NCI-H1417 (cell line): ENCODE measurements at places on chromosomes 12 and 14.
A peak's percentile ranks its signal among the peaks of the same experiment; 100 is the strongest.

DNA sequence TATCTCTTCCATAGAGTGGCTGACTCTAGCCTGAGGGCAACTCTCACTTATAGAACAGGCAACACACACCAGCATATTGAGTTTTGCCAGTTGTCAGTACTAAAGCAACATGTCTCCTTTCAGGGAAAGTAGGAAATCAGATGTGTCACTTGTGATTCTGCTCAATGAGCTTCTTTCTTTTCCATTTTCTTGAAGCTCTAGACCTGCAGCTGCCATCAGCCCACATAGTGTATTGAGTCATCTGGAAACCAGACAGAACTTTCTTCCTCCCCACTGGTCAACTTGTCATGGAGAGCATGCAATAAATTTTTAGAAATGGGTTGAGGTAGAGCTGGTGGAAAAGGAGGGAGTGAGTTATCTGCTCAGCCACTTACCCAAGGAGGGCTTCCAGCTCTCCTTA lies 209.0 kb upstream of the PLEKHG7 start:
- no peak for DNase-seq

DNA sequence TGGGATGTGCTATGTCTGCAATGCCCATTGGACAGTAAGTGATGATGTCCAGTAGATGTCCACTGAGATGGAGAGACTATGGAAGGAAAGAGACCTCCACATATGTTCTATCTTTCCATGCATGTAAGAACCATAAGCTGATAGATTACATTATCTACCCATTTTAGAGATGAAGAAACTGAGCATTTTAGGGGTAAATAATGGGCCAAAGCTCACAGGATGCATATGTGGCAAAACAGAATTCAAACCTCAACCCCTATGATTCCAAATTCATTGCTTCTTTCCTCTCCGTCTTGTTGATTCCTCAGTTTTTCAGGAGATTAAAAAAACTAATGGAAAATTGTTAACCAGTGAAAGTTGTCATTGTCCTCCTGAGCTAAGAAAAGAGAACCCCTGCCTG lies 200.7 kb upstream of the PWP1 start:
- no peak for DNase-seq

GRCh38 chr12:54479421-54479820 lies 6.0 kb upstream of the GTSF1 start:
- no peak for DNase-seq

GRCh38 chr14:99125616-99126431 lies 146.2 kb downstream of the BCL11B start:
- DNase-seq = no peak

DNA sequence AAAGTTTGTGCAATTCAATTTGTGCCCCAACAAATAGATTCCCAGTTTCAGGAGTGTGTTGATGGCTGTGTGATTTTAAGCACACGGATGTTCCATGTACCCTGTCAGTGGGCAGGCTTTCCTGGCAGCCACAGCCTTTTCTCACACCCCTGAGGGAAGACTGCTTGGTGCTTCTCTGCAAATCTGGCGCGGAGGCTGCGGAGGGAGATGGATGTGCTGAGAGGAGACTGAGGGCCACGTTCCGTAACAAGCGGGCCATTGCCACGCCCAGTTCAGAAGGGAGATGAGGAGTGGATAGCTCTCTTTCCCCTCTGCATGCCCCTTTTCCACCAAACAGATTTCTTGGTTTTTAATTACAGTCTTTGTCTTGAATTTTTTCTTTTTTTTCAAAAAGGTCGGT lies 89.1 kb downstream of the BEGAIN start:
- DNase-seq = peak; percentile 43

GRCh38 chr14:80124794-80125193 lies 86.5 kb downstream of the DIO2 start:
- DNase-seq = no peak

DNA sequence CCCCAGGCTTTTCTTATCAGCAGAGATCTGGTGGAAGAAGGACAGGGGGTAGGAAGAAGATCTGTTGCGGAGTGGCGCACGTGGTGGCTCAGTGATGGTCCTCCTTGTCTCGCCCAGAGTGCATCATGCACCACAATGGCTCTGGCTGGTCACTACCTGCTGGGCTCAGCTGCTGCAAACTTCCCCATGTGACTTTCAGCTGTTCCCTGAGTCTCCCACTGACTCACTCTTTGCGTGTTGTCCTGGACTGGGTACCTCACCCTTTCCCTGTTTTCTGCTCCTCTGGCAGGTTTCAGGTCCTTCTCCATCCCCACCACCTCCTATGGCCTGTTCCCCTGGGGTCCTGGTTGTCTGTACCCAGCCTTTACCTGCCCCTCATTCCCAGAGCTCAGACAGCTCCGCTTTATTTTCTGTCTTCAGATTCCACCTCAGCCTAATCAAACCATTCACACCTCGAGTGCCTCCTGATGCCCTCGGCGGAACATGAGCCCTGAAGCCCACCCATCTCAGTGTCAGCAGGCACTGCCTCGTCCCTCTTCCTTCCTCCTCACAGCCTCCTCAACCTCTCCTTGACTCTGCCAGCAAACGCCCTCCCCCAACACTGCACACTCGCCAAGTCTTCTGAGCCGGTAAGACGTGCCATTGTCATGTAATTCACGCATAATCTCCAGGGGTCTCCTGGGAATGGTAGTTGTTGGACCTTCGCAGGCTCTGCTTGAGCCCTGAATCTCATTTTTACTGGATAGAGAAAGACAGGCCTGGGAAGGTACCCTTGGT lies 1.8 kb downstream of the C1R start:
- DNase-seq = no peak

GRCh38 chr12:123532808-123533649 lies 490 bp downstream of the RILPL1 start:
- peak; percentile 48 for DNase-seq

DNA sequence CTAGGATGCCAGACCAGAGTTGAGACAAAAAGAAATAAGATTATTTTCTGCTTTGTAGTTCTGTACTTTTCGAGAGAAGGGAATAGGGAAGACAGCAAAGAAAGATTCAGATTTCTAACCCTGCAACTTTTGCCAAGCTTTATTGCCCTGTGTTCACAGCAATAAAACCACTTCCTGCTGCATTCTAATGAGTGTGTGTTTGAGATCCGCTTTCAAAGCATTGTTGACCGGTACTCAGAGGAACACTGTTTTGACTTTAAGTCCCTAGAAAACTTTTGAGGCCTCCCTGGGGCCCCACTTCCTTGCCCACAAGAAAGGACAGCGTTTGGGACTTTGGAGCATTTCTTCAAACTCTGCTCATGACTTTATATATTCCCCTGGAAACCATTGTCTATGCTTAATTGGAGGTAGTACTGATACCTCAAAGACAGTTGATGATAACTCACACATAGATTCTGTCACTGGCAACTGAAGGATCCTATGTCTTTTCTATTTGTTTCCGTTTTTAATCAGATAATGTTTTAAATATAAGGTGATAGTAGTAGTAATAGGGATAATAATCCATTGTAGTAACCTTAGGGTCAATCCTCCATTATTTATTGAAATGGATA lies 1.3 kb downstream of the RNASE6 start:
- DNase-seq = no peak

DNA sequence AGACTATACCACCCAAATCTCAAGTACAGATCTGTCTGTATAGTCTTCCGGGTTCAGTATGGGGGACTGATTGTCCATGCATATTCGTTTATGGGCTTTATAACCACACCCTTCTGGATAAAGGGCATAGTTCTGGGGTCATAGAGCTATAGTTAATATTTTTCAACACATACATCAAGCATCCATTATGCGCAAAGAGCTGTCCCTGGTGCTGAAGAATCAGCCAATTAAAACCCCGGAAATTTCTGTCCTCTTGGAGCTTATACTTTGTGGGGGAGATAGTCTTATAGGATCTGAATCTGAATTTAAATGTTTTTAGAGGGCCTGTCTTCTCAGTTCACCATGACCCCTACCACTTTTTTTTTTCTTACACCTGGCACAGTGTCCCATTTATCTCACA lies 256.7 kb downstream of the SUDS3 start:
- no peak for DNase-seq

DNA sequence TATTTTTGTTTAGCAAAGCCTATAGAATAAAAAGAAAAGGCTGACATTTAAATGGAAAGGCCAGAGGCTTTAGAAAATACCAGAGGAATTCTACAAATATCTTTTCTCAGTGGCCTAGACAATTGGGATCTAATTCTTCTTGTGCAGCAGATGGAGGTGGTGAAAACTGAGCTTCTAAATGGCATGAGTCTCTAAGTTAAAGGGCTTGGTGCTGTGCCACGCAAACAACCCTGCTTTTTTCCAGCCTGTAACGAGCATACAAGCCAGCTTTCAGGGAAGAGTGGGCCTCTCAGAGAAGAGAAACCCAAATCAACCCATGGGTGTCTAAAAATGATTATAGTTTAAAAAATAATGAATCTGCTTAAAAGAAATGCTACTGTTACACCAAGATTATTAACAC lies 237.9 kb upstream of the NAV3 start:
- DNase-seq = no peak

- DNase-seq = no peak
Observed at GRCh38 chr12:81231574-81232368, 153.9 kb downstream of the ACSS3 start.

- peak; percentile 43 for DNase-seq
Observed at GRCh38 chr14:20697273-20698017, 8.9 kb downstream of the ANG start.

- peak; percentile 72 for DNase-seq
Observed at GRCh38 chr12:16756833-16757555, 151.0 kb upstream of the LMO3 start.

GRCh38 chr12:91883811-91884210 lies 261.8 kb downstream of the BTG1 start:
- DNase-seq = no peak

GRCh38 chr14:86039176-86039575 lies 509.2 kb downstream of the FLRT2 start:
- no peak for DNase-seq

DNA sequence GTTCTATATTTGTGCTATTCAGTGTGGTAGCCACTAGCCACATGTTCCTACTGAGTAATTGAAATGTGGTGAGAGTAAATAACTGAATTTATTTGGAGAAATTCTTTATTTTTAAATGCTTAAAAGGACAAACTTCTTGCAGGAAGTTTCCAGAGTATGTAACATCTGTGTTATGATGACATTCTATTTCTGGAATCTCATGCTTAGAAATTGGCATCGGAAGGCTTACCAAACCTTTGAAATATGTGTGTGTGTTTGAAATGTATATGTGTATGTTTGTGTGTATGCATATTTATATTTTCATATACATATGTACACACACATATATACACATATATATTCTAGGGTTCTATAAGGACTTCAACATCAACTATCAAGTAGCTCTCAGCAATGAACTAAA lies 12.4 kb upstream of the WSCD2 start:
- no peak for DNase-seq

DNA sequence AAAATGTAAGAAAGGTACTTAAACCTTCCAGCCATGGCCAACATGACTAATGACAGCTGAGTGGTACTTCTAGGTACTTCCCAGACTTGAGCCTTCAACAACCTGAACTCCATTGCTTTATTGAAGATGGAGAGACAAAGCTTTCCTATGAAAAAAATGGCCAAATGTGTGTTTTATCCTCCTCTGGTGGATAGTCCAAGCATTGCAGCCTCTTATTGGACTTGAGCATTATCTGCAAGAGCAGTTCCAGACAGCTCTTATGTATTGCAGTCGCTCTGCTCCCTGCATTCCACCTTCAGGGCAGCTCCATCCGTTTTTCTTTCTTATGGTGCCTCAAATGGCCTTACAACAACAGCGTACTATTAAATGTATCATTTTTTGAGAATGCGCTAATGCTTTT lies 588.2 kb downstream of the NRXN3 start:
- peak; percentile 58 for DNase-seq

DNA sequence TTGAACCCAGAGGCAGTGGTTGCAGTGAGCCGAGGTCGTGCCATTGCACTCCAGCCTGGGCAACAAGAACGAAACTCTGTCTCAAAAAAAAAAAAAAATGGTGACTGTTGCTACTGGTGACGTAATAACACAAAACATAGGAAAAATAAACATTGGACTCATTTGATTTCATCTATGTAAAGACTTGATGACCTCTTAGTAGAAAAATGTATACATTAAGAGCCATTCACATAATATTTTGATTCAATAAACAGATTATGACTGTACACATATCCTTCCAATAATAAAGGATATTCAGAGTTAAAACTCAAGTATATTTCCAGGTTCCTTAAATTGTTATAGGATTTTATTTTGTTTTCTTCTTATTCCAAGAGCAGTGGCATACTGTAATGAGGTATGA lies 65.7 kb upstream of the AEBP2 start:
- no peak for DNase-seq

GRCh38 chr14:64968651-64969050 lies 3.5 kb downstream of the RAB15 start:
- no peak for DNase-seq

- DNase-seq = peak; percentile 90
Observed at GRCh38 chr12:52307836-52308805, 13.1 kb downstream of the KRT83 start.

GRCh38 chr14:68690089-68690958 lies 102.5 kb downstream of the ZFP36L1 start:
- no peak for DNase-seq

- DNase-seq = no peak
Observed at GRCh38 chr12:13383379-13383778, 186.9 kb downstream of the EMP1 start.

DNA sequence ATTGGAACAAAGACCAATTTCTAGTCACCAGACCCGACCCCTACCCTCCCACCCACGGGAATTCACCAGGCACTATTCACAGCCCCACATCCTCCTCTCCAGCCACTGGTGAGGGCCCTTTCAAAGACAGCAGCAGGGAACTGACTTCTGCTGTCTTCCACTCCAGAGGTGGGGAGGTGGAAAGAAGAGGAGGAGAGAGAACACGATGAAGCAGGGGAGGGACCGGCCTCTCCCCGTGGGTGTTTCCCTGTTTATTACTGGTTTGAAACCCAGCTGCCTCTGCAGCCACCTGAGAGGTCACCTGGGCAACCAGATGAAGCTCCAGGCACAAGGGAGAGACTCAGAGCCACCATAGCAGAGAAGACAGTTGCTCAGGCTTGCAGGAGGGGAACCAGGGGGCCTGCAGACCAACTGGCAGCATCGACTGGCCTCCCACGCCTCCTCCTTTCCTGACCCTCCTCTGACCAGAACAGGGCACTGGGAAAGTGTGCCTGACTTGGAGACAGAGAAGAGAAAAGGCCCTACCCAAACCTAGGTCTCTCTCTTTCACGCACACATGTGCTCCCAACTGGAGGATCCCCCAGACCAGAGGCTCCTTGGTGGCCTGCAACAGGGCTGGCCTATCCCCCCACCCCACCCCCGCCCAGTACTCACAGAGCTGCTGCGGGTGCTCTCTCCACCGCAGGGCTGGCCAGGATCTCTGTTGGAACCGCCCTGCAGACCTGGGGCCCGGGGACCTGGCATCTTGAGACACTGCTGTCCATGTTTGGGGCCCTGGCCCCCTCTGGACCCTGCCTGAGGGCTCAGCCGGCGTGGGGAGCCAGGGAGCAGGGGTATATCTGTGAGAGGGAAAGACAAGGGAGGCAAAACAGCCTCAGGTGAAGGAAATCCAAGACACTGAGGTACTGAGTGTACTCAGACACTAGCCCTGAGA lies 22.8 kb downstream of the ANO2 start:
- DNase-seq = peak; percentile 22

GRCh38 chr14:68088451-68088854 lies 268.9 kb downstream of the RAD51B start:
- DNase-seq = peak; percentile 58
